ENCODE measurements at places on chromosomes 6 and 20. TPM values are rescaled to one million over a fixed set of nuclear protein-coding genes. Genes with fewer than 3 reads are reported as not detected.

The FAM162B gene
- total RNA-seq: 1.5 TPM

The SOX18 gene
- 102 TPM for total RNA-seq

The CD40 gene
- total RNA-seq: 14.0 TPM

- no peak for DNase-seq
Measured at GRCh38 chr6:95175927-95176675, 401.2 kb upstream of the MANEA start.

GRCh38 chr6:11168091-11168635 is 56.6 kb upstream of the ERVFRD-1 start:
- DNase-seq: no peak

GRCh38 chr6:25868436-25869183 is 5.4 kb downstream of the SLC17A3 start:
- no peak for DNase-seq

GRCh38 chr6:117222861-117223260 is 42.5 kb upstream of the VGLL2 start:
- no peak for DNase-seq

Measured in glomerular endothelial cell (primary cell).